Occipital lobe (tissue), 3 donors: ENCODE measurements at places on chromosomes 7 and 10.

GRCh38 chr7:7908622-7909145, 59.9 kb upstream of the GLCCI1 start:
- DNase-seq, result no peak

DNA sequence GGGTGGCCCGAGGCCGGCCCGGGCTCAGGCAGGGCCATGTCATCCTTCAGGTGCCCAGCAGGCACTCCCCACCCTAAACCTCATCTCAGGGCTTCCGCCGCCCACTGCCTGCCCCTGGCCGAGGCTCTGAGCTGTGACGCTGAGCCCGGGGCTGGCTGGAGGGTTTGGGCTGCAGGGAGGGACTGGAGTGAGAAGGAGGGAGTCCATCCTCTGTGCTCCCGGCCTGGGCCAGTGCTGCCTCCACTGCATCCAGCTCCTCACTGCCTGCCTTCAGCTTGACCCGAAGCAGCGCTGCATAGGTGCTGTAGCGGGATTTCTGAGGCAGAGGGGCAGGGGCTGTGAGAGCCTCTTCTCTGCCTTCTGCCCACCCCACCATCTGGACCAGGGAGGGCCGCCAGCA, 7.6 kb downstream of the NFKB2 start:
- DNase-seq, result no peak

DNA sequence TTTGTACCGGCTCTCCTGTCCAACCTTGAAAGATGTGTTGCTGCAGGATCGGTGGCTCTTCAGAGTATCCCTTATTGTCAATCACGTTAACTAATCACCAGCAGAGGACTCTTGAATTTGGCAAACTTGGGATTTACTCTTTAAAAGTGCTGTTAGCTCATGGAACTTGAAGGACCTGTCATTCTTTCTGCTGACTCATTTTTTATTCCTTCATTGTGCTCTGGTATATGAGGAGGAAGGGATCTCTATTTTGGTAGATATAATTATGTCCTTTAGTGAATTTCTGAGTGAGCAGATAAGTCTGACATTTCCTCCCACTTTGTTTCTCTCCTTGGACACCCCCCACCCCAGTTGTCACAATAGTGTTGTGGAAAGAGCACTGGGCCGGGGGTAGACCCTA, 175.1 kb upstream of the HDAC9 start:
- no peak for DNase-seq

GRCh38 chr7:72538856-72539255, 126.7 kb upstream of the CALN1 start:
- DNase-seq, result peak; percentile 1

- peak; percentile 42 for DNase-seq
These were observed 52.3 kb upstream of the ENO4 start for GRCh38 chr10:116796910-116797513.

GRCh38 chr7:30979027-30979426, 15.3 kb downstream of the GHRHR start:
- DNase-seq, result no peak

DNA sequence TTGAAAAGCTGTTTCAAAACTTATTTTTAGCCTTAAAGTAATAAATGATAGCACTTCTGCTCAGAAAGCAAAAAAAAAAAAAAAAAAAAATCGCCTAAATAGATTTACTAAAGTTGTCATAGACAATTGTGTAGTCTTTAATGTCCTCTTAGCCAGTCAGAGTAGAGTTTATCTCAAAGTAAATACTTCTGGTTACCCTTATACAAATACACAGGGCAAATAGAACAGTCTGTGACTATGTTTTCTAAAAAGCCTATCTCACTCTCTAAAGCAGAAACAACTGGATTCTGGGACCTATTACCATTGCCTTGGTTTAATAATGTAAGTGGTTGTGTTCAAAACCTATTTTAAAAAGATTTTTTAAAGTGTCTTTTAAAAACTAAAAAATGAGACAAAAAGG, 156.2 kb upstream of the THSD7A start:
- DNase-seq, result no peak

DNA sequence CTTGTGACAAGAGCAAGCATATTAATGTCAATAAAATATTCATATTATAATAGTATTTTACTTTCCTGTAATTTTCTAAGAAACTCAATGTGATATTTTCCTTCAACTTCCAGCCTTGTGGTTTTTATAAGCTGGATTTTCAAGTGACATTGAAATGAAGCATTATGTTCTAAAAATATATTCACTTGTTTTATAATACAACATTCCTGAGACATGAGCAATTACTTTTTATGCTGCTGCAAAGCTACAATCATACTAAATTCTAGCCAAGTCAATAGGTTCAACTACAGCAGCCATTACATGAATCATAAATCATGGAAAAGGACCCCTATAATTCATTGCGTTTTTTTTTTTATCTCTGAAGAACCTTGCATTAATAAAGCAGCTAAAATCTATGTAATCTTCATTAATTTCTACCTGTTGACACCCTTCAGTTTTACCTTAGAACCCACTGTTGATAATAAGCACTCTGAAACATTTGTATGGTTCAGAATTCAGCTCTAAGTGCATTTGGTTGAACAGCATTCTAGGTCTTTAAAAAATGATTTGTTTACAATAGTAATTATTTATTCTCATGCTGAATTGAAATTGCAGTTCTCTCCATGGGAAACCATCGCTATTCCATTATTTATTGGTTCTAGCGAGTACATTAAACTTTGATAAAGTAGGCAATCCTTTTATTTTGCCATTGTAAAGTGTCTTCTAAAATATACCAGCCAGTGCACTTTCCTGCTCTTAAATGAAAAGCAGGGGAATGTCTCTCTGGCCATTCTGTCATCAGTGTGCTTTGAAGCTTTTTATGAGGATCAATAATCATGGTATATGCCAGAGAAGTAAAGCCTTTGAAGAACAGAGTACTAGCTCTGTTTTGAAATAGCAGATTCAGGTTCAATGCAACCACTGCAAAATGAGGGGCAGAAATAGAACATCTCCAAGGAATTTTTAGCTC, 132.6 kb downstream of the GNAT3 start:
- DNase-seq, result no peak
